ENCODE measurements at places on chromosomes 4 and X.

DNA sequence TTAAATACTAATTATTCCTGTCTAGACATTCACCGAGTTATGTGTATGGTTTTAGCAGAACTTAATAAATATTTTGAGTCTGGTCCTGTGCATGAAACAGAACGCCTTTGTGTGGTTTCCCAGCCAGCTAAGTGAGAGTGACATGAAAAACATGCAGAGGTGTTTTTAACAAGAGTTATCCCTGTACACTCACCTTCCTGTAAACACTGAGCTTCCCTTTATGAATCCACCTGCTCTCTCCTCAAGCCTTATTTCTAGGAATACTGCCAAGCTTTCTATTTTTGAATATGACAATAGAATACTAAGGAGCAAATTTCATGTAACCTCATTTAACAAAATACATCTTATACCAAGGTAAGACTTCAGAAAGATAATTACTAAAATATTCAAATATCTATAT is 270.3 kb upstream of the CTSO start:
- DNase-seq, result no peak

GRCh38 chr4:87977521-87978278 is 2.2 kb downstream of the SPP1 start:
- DNase-seq, result no peak

- no peak for DNase-seq
These were observed 200.9 kb upstream of the MID1 start for GRCh38 chrX:10821293-10821692.

- no peak for DNase-seq
These were observed 911.2 kb downstream of the FSTL5 start for GRCh38 chr4:161252520-161253141.
